Neural progenitor cell (in vitro differentiated cells): ENCODE measurements at places on chromosomes 3 and 15.
A peak's percentile ranks its signal among the peaks of the same experiment; 100 is the strongest.

GRCh38 chr3:143132246-143132980 lies 12.8 kb downstream of the CHST2 start:
- no peak for DNase-seq

DNA sequence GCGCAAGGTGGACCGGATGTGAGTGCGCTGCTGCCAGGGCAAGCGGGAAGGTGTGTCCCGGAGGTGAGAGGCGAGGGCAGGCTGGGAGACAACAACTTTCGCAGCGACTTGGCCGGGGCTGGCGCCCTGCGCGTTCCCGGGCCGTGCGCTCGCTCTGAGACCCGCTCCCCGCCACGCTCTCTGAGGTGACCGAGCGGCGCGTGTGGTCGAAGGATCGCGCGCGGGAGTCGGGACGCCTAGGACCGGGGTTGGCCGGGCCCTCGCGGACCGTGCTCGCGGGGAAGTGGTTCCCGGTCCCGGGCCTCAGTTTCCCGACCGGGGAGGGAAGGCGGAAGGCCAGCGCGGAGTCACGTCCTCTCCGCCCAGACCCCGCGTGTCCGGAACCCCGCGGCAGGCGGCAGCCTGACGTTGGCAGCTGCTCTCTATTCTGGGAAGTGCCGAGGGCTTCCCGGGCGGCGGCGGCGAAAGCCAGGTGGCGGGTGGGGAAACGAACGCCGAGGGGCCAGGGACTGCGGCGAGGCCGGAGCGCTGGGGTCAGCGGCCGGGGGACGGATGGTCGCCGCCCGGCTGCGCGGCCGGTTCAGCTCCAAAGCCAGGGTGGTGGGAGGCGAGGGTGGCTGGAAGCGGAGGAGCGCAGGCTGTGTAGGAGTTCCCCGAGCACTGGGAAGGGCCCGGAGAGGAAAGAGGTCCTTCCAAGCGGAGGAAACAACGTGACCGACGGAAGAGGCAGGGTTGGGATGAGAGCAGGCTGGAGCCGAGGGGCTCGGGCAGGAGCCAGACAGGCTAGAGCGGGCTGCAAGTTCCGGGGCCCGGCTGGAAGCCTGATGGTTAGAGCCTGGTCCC lies 1.0 kb upstream of the IGF2BP2 start:
- peak; percentile 72 for DNase-seq

DNA sequence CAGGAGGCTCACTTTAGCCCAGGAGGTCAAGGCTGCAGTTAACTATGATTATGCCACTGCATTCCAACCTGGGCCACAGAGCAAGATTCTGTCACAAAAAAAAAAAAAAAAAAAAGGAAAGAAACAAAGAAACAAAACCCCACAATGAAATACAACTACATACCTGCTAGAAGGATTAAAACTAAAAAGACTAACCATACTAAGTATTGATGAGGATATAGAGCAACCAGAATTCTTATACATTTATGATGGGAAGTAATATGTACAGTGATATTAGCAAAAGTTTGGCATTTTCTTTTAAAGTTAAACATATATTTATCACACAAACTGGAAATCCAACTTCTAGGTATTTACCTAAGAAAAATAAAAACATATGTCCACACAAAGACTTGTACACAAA lies 40.2 kb upstream of the FOXB1 start:
- DNase-seq: no peak

DNA sequence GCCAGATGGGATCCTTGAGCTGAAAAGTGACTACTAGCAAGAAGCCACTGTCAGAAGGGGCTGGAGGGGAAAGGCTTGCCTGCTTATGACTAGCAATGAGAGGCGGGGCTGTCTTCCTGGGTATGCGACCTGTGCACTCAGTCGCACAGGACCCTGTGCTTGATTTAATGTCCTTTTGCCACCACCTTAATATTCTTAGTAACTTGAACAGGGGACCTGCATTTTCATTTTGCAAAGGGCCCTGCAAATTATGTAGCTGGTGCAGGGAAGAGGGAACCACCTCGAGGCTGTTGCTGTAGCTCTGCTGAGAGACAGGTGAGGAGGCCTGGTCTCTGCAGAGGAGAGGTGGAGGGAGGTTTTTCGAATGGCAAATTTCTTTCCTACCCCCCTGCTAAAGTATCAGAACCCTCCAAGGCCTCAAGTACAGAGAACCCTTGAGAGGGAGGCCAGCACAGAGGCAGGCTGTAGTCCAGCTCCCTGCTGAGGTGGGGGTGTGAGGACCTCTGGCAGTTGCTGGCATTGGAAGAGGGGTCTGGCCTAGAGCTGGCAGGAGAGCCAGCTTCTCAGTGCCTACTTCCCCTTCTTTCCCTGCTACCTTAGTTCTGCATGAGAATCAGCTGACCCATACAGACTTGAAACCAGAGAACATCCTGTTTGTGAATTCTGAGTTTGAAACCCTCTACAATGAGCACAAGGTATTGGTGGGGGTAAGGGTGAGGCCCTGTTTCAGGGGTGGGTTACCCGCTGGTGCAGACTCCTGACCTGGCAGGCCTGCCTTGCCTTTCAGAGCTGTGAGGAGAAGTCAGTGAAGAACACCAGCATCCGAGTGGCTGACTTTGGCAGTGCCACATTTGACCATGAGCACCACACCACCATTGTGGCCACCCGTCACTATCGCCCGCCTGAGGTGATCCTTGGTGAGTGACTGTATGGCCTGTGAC lies 11.4 kb downstream of the CLK3 start:
- no peak for DNase-seq

DNA sequence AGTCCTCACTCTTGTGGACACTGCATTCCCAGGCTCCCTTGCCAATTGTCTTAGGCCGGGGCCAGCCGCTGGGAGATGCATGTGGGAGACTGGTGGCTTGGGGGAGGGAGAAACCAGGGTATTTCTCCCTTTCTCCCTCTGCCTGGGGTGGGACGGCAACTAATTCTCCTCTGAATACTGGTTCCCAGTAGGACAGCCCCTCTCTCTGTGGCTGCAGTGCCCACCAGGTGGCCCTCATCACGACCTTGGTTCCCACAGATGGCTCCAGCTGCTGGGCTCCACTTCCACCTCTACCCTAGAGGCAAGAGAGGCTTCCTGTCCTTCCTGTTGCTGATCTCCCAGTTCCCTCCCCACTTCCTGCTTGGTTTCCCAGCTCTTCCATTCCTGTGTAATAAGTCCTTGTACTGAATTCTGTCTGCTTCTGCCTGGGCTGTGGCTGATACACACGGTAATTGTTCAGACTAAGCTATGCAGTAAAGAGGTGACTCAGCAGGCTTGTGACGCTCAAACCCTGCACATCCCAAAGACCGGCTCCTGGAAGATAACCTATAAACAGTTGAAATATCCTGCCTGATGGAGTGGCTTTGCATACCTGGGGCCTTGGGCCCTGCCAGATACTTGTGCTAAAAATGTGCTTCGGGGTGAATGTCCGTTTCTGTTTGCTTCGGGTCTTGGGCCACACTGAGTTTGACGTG lies 20.4 kb upstream of the COPG1 start:
- no peak for DNase-seq

DNA sequence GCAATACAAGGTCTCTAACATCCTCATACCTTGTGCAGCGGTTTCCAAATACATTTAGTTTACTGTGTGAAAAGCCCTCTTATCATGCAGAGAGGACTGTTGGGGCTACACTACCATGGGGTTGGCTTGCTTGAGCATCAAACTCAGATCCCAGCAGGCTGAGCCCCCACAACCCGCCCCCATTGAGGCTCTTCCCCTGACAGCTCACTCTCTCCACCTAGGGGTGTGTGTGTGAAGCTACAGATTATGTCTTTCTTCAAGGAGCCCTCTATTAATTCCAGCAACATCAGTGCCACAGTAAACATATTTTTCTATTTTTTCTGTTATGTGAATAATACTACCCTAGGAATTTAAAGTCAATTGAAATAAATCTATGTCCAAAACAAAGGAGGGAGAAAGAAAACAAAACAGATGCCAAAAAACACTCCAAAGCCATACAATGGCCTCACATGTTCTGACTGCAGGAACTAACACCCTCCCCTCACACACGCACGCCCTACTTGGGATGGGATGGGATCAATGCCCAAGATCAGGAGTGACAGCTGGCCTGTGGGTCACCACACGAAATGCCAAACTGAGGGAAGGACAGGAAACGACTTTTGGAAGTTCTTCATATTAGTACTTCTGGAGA lies 14.7 kb downstream of the TM4SF4 start:
- peak; percentile 61 for DNase-seq
